A673 (cell line): ENCODE measurements at places on chromosomes 1 and 21.

- no peak for DNase-seq
Measured at GRCh38 chr1:203572134-203572625, 54.5 kb upstream of the ATP2B4 start.

GRCh38 chr1:43621386-43621785 lies 28.6 kb upstream of the KDM4A start:
- DNase-seq, result no peak

- no peak for DNase-seq
Measured at GRCh38 chr1:183821889-183822611, 17.1 kb downstream of the RGL1 start.

GRCh38 chr1:62355095-62355494 lies 35.9 kb upstream of the KANK4 start:
- no peak for DNase-seq
